Stimulated activated CD8-positive, alpha-beta memory T cell treated with anti-CD3 and anti-CD28 coated beads, Interleukin-7, amount 100 ng/mL, for 1 hour (primary cell): ENCODE measurements at places on chromosomes 13 and 19.

DNA sequence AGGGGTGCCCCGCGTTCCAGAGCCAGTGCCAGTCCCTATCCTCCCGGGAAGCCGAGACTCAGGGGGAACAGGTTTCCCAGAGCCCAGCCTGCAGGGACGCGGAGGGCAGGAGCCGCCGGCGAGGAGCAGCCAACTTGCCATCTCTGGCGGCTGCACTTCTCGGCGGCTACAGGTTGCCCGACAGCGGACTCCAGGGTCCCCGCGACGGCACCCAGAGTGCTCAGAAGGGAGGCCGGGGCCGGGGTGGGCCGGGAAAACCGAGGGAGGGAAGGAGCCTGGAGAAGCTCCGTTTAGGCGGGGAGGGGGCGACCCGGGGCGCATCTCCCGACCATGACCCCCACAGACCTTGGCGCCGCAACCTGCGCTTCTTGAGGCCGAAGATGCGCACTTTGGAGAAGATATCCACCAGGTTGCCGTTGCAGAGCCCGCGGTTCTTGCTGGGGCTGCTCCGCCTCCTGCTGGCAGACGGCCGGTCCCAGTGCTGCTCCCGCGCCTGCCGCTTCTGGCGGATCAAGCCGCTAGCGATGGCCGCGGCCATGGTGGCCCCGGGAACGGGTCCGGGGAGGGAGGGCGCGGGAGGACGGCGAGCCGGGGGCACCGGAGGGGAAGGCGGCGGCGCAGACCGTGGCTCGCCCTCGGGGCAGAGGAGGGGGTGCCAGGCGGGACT is 463.8 kb downstream of the ITGBL1 start:
- DNase-seq = no peak

DNA sequence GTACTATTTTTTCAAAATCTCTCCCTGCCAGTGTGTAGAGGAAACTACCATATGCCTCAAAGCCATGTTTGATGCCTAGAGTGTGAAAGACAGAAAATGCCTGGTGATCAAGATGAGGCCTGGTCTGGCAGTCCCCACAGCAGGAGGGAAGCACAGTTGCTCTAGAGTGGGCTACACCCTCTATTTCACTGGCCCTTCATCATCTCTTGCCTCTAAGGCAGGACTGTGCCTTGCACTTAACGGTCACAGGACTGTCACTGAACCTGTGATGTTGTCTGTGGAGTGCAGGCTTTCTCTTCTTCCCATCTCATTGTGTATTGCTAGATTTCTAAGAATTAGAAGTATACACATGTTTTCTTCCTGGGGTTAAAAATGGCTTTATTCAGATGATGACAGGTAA is 16.3 kb downstream of the POLR1D start:
- DNase-seq = no peak

DNA sequence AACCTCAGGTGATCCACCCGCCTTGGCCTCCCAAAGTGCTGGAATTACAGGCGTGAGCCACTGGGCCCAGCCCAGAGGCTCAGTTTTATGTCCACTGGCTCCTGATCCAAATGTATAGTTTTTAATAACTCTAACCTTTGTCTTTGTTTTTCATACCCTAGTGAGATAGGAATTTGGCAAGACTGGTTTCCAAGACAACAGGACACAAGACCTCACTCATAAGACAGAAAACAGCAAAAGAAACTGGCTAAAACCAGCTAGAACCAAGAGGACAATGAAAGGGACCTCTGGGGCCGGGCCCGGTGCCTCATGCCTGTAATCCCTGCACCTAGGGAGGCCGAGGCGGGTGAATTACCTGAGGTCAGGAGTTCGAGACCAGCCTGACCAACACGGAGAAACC is 27.6 kb downstream of the CPT1C start:
- DNase-seq = no peak

- DNase-seq = peak; percentile 45
These were observed 8.1 kb upstream of the SEMA6B start for GRCh38 chr19:4567584-4568071.
